NCI-H524 (cell line): ENCODE measurements at places on chromosomes 7 and 10.

GRCh38 chr7:28163949-28164348 lies 16.6 kb downstream of the JAZF1 start:
- no peak for DNase-seq

- DNase-seq, result no peak
Observed at GRCh38 chr7:25665374-25665773, 437.1 kb upstream of the NPVF start.

DNA sequence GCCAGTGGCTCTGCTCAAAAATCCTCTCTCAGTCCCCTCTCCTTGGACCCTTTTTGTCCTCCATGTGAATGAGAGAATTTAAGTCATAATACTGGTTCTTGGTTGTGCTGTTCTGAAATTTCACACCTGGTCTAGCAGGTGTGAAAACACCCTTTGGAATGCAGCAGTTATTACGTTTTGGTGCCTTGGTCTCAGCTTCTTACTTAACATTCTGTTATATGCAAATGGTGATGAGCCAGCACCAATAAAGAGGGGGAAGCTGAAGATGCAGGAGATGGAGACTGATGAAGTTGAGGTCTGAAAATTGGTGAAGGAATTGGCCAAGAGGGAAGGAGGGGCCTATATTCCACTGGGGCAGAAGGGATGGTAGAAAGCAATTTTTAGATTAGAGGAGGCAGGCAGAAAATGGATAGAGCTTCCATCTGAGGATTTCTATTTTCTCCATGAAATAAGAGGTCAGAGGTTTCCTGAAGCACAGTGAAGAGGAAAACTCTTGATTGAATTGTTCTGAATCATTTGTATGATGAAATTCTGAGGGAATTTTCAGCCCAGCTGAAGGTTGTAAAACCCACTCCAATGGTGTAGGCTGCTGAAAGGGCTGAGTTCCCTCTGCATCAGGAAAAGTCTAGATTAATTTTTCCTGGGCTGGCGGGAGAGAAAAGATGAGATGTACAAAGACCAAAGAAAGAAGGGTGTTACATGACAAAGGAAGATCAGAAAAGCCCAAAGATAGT lies 94.0 kb upstream of the FAM180A start:
- DNase-seq, result no peak

GRCh38 chr7:43112941-43113621 lies 634 bp downstream of the HECW1 start:
- DNase-seq, result no peak

DNA sequence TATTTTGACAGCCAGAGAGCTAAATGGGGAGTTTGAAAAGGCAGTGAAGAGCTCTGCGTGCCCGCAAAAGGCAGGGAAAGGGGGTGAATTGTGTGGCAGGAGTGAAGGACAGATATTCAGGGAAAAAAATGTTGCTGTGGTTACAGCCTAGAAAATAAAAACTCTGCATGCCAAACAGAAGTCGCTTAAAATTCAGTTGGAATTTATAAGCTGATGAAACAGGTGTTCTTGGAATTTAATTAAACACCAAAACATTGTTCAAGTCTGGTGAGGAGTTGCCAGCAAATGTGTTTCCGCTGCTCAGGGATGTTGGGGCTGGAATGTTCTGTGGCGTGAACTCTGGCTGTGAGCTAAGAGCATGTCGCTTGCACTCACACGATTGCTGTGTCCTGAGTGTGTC lies 169.3 kb downstream of the ADRA2A start:
- DNase-seq, result no peak

- DNase-seq, result no peak
Observed at GRCh38 chr10:21692916-21693315, 158.9 kb downstream of the MLLT10 start.

- no peak for DNase-seq
Observed at GRCh38 chr7:20350996-20351692, 20.4 kb downstream of the ITGB8 start.

GRCh38 chr7:33334349-33334748 lies 205.0 kb downstream of the BBS9 start:
- DNase-seq, result peak; percentile 45

GRCh38 chr7:116769546-116769945 lies 92.8 kb upstream of the CAPZA2 start:
- no peak for DNase-seq

GRCh38 chr10:66886848-66887247 lies 39.0 kb upstream of the LRRTM3 start:
- no peak for DNase-seq

GRCh38 chr10:93596539-93596938 lies 4.5 kb downstream of the RBP4 start:
- DNase-seq, result no peak

- no peak for DNase-seq
Observed at GRCh38 chr10:44995914-44996669, 4.6 kb upstream of the ZNF22 start.

DNA sequence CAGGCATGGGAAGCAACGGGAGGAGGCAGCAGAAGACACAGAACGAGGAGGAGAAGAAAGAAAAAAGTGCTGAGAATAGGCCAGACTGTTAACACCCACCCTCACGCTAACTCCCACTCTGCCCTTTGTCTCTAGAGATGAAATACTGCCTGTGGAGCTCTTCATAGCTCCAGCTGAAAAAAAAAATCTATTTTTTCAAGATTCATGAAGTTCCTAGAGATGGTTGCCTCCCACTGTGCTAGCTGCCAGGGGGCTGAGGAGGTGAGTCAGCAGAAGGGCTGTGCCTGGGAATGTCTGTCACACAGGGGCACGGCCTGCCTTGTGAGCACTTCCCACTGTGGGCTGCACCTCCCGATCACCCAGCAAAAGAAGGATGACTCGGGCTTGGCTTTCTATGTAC lies 144.5 kb downstream of the RNF216 start:
- DNase-seq, result no peak

DNA sequence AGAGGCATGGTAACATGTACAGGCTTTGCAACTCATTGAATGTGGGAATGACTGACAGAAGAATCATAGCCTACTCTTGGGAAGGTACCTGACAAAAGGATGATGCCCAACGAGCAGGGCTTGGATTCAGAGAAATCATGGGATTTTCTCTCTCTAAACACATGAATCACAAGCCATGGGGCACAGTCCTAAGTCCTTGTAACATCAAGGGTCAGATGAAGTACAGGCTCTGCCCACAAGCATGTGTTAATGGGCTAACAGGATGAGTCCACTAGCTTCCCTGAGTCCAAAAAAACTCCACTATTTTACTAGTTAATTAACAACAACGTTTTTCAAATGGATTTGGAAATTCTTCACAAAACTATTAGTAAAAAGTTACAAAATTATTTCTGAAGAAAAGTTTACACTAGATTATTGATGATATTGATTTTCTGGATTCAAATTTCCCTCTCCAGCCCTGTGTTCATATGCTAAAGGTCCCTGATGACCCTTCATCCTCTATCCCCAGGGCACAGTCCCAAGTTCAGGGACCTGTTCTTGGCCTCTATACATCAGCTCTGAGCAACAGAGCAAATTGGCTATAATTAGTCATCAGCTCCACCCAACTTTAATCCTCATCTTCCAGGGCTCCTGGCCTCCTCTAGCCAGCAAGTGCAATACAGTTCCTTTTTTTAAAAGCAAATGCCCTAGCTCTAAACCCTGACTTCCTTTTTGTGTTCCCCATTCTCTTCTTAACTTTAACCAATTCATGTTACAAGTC lies 99.8 kb downstream of the GSAP start:
- no peak for DNase-seq

- DNase-seq, result no peak
Observed at GRCh38 chr7:128005759-128006159, 25.5 kb downstream of the LRRC4 start.

- DNase-seq, result no peak
Observed at GRCh38 chr10:123140164-123140982, 4.6 kb downstream of the HMX3 start.

GRCh38 chr10:83678850-83679249 lies 460.5 kb upstream of the GHITM start:
- no peak for DNase-seq

- no peak for DNase-seq
Observed at GRCh38 chr10:13809427-13809826, 222.7 kb downstream of the PRPF18 start.

DNA sequence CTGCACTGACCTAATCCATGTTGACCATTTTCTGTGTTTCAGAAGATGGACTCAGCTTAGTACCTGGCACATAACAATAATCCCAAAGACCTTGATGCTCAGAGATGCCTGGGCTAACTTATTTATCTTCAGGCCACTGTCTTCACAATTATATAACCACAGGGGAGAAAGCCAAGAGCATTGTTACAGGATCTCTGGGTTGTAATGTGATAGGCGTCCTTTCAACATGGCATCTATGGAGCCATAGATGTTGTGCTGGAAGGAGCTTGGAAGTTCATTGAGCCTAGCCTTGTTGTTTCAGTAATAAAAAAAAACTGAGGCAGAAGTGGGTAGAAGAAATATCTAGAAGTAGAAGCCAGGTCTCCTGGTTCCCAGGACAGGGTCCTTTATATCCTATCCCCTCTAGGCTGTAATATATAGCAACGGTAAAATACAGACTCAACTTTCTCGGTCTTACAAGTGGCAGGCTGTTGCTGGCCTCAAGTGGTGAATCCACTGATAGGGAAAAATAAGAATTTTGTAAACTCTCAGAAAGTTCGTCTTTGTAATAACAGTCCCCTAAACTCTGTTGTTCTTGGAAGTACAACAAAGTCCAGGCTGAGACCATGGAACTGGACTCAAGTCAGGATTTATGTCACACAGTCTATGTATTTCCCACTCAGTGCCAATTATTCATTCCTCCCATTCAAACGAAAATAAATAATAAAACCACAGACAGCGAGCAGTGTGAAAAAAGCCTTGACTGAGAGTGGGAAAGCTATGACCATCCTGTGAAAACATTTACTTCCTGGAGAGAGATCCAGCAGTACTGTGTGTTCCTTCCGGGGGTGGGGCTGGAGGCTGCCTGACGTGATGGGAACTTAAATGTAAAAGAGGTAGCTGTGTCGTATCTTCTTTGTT lies 277.6 kb downstream of the REEP3 start:
- DNase-seq, result no peak

GRCh38 chr10:33129996-33130386 lies 172.0 kb upstream of the ITGB1 start:
- no peak for DNase-seq

GRCh38 chr7:17492437-17492836 lies 194.0 kb downstream of the AHR start:
- DNase-seq, result no peak

DNA sequence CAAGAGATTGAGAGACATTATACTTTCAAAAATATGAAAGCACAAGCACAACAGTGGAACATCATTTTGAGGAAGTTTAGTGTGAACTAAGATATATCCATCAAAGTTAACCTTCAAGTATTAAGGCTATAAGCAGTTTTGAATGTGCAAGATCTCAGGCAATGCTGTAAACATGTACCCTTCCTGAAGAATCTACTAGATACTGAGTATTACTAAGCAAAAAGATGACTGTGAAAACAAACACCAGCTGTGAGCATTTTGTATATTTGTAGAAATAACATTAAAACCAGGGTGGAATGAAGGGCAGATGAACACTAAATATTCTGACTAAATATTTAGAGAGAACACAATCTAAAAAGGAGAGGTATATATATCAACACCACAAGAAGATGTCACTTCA lies 41.3 kb upstream of the ADRA2A start:
- no peak for DNase-seq

DNA sequence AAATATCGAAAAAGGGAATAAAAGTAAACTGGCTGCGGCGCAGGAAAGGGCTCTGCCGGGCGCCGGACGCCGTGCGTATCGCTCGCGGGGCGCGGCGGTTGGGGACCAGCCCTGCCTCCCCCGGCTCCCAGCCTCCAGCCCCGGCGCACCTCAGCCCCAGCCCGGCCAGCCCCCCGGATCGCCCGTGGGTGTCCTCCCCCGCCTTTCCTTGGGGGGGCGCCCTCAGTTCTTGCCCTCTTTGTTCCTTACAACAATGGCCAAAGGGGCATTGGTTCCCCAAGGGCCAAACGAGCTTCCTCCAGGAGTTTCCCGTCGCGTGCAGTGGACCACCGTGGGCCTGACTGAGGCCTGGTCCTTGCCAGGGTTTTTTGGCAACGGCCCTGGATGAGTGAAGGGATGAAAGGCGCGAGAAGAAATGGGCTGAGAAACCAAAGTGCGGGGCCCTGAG lies 1.2 kb downstream of the MACROH2A2 start:
- no peak for DNase-seq

DNA sequence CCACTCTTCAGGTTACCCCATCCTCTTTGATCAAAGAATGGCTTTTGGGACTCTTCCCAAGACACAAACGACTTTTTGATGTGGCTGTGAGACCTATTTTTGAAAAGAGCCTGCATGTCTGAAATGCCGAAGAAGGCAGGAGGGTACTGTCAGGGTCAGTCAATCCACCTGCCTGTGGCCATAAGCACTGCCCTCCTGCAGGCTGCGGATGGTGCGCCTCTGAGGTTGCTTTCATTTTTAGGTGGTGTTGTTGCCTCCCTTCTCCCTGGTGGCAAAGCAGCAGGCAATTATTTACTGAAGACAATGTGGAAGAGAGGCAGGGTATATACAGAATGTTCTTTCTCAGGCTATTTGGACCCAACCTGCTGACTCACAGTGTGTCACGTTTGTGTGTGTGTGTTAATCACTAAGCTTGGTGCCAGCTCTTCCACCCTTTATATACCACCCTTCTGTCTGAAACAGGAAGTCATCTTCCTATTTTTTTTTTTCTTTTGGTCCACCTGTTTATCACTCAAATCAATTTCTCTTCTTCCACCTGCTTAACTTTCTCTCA lies 1421.2 kb upstream of the CELF2 start:
- no peak for DNase-seq

DNA sequence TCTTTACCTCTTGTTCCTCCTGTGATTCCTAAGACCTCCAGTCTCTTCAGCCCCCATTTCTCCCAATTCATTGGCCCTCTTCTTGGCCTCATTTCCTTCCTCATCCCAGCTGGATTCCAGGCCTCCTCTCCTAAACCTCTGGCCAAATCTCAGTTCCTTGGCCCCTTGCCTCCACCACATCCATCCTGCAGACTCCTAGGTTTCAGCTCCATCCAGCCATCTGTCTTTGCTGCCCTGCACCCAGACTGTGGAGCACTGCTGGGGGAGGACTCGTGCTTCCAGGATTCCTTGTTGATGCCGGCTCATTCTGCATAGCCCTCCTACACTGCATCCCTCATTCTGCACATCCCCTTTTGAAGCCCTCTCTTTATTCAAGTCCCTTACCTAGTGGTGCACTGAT lies 6.7 kb downstream of the PLAC9 start:
- DNase-seq, result no peak

DNA sequence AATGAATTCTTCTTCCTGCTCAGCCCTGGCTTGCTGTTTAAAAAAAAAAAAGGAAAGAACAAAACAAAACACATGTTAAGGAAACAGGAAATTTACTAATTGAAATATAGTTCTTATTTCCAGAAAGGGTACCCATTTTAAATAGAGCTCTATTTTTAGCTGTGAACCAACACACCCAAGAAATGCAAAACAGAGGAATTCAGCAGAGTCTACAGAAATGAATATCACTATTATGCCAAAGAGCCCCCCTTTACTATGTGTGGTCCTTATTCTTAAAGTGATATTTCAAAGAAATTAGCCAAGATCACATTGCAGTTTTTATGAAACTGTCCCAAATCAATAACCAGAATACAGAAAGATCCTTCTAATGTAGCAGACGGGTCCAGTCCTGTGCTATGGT lies 53.7 kb downstream of the CCDC6 start:
- DNase-seq, result no peak
